HFF-Myc (cell line): ENCODE measurements at places on chromosomes 7 and 10.

GRCh38 chr7:103100348-103100747, 25.4 kb downstream of the ARMC10 start:
- no peak for DNase-seq

- peak; percentile 30 for DNase-seq
These were observed 324.6 kb downstream of the ATRNL1 start for GRCh38 chr10:115417585-115418265.

DNA sequence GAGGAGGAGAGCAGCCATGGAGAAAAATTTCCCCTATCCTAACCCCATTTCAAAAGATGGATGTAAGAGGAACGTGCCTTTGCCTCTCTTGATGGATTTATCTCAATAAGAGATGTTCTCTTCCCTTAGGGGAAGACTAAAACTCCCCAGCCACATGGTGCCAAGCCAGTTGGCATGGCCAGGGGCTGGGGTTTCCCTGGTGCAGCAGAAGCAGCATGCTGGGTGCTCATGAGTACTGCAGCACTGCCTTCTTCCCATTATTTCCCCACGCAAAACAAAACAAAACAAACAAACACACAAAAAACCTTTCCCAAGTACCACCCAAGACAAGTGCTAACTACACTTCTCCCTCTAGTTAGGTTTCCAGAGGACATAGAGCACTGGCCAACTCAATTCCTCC, 97.2 kb downstream of the DOCK4 start:
- no peak for DNase-seq

DNA sequence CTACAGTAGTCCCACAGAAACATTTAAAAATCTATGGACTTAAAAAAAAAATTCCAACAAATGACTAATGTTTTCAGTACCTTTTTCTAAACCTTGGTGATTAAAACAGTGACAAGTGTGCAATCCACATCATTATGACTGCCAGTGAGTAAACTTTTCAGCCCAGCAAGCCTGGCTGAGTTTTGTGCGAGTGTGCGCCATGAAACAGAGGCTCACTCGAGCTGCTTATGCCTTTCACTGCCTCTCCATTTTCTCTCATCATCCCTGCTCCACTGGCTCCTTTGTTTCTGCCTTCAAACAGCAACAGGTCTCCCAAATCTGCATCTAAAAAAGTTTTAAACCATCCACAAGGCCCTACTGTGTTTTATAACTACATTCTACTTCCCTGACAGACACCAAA, 105.8 kb downstream of the USP6NL start:
- no peak for DNase-seq

GRCh38 chr7:101386558-101387231, 24.0 kb downstream of the COL26A1 start:
- peak; percentile 77 for DNase-seq

DNA sequence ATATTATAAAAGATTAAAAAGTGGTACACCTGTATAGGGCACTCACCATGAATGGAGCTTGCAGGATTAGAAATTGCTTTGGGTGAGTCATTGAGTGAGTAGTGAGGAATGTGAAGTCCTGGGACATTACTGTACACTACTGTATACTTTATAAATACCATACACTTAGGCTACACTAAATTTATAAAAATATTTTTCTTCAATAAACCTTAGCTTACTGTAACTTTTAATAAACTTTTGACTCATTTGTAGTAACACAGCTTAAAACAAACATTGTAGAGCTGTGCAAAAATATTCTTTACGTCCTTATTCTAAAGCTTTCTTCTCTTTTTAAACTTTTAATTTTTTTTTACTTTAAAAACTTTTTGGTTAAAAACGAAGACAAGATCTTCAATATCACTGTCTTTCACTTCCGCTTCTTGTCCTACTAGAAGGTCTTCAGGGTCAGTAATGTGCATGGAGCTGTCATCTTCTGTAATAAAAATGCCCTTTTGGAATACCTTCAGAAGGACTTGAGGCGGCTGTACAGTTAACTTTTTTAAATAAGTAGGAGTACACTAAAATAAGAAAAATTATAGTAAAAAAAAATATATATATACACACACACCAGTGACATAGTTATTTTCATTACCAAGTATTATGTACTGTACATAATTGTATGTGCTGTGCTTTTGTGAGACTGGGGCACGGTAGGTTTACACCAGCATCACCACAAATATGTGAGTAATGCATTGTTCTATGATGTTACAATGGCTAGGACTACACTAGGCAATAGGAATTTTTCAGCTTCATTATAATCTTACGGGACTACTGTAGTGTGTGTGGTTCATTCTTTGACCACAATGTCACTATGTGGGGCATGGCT, 3.5 kb downstream of the STK31 start:
- peak; percentile 33 for DNase-seq

GRCh38 chr10:18325889-18326531, 185.8 kb downstream of the CACNB2 start:
- DNase-seq, result no peak

DNA sequence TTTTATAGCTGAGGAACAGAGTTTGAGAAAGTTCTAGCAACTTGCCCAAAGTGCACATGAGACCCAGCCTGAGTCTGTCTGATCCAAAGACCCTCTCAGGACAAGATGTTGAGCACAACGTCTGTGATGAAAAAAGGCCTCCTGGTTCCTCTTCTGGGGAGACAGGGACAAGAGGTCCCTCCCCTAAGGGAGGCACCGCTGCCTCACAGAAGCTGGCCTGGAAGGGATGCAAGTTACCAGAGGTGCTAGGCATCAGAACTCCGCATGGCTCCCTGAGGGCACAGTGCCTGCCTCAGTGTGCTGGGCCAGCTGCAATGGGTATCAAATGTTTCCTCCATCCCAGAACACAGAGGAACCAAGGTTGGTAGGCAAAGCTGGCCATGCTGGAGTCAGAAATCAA, 302.4 kb downstream of the GRID1 start:
- no peak for DNase-seq

GRCh38 chr10:129932182-129932581, 31.9 kb downstream of the EBF3 start:
- no peak for DNase-seq

- no peak for DNase-seq
These were observed 117.6 kb downstream of the DNAJC1 start for GRCh38 chr10:21885940-21886339.

GRCh38 chr7:104927055-104927454, 87.0 kb upstream of the KMT2E start:
- DNase-seq, result no peak

- DNase-seq, result peak; percentile 11
These were observed 148.8 kb downstream of the CCDC3 start for GRCh38 chr10:12852687-12853086.

DNA sequence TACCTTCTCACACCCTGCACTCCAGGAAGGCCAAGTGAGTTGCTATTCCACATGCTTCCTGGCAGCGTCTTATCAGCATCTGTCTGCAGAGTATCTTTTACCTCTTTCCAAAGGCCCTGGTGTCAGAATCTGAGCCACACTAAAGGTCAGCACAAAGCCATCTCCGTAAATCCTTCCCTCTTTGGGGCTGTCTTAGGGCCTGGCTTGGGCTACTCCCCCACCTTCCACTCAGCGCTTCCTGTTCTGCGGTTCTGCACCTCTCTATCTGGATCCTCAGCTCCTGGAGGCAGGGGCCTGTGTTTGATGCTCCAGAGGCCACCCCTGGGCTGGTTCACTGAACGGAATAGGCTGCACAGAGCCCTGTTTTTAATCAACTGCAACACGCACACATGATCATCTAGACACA, 334.8 kb upstream of the GALNT17 start:
- DNase-seq, result no peak

- DNase-seq, result no peak
These were observed 35.4 kb downstream of the BAG3 start for GRCh38 chr10:119686465-119687191.
